Mammary microvascular endothelial cell (primary cell): ENCODE measurements at places on chromosomes 7 and 10. TPM values are rescaled to one million over a fixed set of nuclear protein-coding genes. Genes with fewer than 3 reads are reported as not detected.

The SPDYE2 gene
- not detected in 2 replicates for total RNA-seq

The DDC gene
- total RNA-seq: not detected in 2 replicates

The FGL2 gene
- total RNA-seq: 0.25 TPM in 1 of 2 replicates, not detected in the other

The FAM25A gene
- total RNA-seq: not detected in 2 replicates

The NUPR2 gene
- not detected in 2 replicates for total RNA-seq

The LMBR1 gene
- 33.6 and 52.9 TPM in 2 replicates for total RNA-seq

The MSMB gene
- total RNA-seq: not detected in 2 replicates

The SLIT1 gene
- not detected in 2 replicates for total RNA-seq

The IGF2BP3 gene
- 100 and 125 TPM in 2 replicates for total RNA-seq

The ATG9B gene
- total RNA-seq: not detected in 2 replicates

The KLHL7 gene
- total RNA-seq: 23.8 and 26.2 TPM in 2 replicates
